Midbrain (tissue), 1 donor: ENCODE measurements at places on chromosomes 12 and 14.

DNA sequence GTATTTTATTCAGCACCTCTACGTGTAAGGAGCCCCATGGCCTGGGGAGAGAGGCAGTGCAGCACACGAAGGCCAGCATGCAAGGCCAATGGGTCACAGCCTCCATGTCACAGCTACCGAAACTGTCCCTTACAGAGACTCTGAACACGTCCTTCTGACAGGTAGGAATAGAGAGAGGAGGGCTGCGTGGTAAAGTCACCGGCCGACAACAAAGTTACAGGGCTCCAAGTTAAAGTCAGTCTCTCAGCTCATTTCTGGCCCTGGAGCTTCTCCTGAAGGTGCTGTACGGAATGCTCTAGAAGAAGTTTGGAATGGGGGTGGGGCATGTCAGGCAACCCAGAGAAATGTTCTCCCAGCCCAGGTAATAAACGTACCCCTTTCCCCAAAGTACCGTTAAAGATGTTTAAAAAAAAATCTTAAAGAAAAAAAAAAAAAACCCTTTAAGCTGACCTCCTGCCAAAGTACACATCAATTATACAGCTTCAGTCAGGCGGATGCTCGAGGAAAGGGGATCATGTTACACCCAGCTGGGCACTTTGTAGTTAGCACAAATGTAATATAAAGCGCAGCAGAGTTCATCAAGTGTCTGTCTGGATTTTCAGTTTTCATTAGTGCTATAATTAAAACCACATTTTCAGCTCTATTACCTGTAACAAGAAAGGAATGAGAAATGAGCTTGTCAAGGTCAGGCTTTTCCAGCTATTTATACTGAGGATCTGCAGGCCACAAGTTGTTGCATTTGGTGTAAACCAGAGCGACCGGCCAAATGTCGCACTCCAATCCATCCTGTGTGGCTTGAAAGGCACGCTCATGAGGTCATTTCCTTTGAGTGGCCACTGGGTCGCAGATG, 53.3 kb upstream of the CDKN3 start:
- DNase-seq: no peak

DNA sequence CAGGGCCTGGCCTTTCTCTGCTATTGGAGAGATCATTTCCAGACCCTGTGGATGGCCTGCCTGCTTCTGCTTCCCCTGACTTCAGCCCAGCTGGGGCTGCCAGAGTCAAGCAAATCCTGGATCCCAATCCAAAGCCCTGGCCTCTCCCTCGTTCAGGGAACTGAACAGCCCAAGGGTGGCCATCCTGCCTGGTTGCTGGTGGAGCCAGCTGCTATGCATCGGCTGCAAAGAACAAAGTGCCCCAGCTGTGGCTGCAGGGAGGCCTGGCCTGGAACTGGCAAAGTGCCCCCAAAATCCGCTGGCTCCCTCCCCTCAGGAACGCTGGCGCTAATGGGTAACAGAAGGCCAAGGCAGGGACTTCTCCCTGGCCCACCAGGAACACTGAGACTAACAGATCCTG, 56.4 kb downstream of the LRRC74A start:
- DNase-seq: peak; percentile 6

GRCh38 chr12:49200919-49201594, 12.2 kb upstream of the TUBA1A start:
- DNase-seq: peak; percentile 36

DNA sequence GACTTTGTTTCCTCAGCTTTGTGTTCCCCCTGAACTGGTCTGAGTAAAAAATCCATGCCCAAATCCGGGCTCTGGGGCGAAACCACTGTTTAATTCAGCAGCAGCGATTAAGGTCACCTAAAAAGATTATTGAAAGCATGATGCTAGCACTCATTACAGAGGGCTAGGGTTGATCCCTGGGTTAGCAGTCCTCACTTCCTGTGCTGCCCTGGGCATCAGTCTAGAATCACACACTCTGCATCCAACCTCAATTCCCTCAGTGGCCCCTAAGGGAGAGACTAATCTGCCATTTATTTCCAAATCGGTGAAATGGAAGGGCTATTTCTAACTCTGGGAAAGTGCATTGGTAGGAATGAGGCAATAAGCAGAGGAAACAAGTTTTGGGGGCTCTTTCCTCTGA, 107.2 kb downstream of the BTG1 start:
- DNase-seq: no peak

DNA sequence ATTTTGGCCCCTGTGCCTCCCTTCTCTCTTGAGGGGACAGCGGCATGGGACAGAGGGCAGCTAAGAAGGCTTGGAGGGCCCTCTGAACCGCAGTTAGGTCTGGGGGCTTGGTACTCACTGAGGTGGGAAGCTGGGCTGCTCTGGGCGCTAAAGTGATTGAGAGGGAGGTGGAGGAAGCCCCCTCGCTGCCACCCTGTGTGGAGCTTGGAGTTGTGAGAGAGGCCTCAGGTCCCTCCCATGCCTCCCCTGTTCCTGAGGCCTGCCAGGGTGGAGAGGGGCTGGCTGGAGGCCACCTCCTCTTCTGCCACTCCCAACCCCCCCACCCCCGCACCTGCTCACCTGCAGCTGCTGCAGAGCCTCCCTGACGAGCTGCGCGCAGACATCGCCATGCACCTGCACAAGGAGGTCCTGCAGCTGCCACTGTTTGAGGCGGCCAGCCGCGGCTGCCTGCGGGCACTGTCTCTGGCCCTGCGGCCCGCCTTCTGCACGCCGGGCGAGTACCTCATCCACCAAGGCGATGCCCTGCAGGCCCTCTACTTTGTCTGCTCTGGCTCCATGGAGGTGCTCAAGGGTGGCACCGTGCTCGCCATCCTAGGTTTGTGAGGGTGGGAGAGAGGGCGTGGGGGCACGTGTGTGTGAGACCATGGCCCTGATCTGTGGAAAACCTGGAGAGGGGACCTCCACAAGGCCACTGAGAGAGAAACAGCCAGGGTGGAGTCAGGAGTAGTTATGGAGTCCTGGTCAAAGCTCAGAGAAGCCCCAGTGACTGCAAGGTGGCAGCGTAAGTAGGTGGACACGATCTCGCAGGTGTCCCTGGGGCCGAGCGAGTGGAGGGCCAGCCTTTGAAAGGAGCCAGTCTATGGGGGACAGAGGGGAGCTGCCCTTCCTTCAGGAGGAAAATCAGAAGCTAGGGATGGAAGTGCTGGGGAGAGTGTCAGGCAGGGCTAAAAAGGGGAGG, 11.2 kb downstream of the KCNH3 start:
- DNase-seq: no peak

DNA sequence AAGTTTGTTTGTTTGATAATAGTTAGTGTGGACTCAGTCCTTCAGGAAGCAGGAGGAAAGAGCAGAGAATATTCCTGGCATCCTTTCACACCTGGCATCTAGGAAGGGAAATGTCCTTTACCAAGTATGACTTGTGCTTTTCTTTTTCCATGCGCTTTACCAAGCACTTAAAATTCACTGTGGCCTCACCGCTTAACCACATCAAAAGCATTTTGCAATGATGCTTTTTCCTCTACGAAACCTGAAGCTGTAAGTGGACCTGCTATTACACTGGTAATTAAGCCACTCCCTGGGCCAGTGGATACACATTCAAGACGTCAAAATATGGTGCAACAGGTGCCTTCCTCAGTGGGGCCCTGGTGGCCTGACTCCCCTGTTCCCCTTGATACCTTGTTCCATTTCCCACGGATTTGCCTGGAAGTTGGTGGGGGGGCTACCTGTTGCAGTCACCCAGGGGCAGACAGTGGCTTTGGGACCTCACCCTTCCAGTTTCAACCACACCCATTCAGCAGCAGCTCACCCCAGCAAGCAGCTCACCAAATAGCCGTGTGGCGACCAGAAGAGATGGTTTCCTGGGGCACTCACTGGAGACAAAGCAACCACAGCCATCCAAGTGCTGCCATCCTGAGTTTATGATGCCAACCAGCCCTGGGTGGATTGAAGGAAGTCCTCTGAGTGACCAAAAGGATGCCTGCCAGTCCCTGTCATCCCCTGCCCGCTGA, 14.2 kb upstream of the FZD10 start:
- DNase-seq: no peak

DNA sequence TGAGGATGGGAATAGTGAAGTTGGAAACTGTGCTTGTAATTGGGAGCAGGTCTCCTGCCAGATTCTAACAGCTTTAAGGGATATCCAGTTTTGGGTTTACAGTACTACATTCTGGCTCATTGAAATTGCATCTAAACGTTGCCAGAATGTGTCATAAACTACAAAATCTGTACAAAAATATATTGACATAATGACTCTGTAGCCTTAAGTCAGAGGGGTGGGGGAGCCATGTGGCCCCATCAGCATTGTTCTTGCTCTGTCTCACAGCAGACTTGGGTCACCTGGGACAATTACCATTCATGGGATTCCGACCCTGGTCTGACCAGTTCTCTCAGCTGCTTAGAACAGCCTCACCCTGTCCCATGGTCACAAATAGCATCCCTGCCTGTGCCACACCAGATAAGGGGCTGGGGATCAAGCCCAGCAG, 43.3 kb upstream of the MED13L start:
- DNase-seq: no peak

GRCh38 chr12:90399357-90399756, 555.6 kb downstream of the CCER1 start:
- DNase-seq: no peak

GRCh38 chr14:42095155-42095554, 488.5 kb downstream of the LRFN5 start:
- DNase-seq: no peak
